Stimulated activated CD4-positive, alpha-beta T cell treated with anti-CD3 and anti-CD28 coated beads, Interleukin-2, amount 100 ng/mL, for 24 hours (primary cell): ENCODE measurements at places on chromosomes 13 and 19.

DNA sequence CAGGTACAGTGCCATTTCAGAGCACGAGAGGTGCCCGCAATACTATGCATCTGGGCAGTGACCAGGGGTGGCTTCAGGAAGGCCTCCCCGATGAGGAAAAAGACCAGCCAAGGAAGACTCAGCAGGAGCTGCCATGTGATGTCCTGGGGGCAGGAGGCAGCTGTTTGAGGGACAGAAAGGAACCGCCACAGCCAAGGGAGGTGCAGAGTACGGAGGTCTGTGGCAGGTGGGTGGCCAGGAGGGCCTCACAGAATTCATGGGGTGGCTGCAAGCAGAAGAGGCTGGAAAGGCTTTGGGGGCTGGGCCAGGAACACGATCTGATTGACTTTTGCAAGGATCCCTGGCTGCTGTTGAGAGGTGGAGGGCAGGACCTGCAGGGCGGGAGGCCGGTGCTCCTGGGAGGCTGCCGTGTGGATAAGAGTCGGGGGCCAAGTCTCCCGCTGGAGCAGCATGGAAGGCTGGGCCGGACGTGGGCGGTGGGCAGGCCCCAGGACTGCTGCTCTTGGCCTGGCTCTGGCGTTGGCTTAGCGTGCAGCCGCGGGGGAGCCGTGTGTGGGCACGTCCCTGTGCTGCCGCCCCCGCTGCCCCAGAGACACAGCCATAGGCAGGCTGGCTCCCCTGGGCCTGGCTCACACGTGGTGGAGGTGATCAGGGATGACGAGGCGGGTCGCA is 29.1 kb downstream of the CEBPA start:
- no peak for DNase-seq

DNA sequence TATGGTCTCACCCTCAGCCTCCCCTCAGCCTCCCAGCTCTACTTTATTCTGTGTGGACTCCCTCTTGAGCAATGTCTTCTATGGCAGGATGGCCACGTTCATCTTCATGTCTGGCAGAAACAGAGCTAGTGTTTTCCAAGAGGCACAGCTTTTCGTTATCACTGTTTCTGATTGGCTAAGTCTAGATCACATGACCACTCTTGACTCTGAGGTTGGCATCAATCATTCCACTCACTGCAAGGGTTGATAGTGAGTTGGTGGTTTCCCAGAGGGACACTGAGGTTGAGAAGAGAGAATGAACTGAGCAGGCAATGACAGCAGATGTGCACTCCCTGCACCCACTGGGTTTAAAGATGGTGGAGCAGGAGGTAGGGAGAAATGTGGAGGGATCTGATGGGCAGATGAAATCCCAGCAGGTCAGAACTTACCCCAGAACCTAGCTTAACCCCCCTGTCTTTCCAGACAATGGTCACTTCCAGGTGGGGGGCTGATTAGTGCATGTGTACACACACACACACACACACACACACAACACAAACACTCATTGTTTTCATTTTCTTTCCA is 26.3 kb upstream of the UQCRFS1 start:
- no peak for DNase-seq

DNA sequence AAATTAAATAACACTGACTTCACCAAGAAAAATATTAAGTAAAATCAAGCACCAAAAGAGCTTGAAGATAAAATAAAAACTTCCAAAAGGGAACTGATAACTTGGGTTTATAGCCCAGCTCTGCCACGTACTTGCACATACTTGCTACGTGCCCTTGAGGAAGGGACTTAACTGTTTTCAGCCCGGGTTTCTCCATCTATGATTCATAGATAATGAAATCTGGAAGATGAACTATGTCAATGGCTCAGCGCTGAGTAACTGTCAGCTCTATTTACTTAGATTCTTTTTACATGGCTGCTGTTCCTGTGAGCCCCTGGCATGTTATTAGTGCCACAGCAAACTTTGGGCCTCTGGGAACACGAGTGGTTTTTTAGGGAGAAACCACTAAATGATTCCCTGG is 9.6 kb upstream of the ZC3H13 start:
- no peak for DNase-seq

DNA sequence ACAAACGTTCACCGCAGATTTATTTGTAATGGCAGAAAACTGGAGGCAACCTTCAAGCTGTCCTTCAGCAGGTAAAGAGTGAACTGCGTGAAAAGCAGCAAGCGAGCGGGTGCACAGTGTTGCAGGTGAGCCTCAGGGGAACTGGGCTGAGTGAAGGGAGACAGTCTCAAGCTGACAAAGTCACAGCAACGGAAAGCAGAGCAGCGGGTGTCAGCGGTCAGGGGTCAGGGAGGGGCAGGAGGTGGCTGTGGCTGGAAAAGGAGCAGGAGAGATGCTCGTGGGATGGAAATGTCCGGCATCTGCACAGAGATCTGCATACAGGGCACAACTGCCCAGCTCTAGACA is 8.5 kb upstream of the RASA3 start:
- no peak for DNase-seq

GRCh38 chr13:112836940-112837339 is 132.1 kb upstream of the MCF2L start:
- no peak for DNase-seq

DNA sequence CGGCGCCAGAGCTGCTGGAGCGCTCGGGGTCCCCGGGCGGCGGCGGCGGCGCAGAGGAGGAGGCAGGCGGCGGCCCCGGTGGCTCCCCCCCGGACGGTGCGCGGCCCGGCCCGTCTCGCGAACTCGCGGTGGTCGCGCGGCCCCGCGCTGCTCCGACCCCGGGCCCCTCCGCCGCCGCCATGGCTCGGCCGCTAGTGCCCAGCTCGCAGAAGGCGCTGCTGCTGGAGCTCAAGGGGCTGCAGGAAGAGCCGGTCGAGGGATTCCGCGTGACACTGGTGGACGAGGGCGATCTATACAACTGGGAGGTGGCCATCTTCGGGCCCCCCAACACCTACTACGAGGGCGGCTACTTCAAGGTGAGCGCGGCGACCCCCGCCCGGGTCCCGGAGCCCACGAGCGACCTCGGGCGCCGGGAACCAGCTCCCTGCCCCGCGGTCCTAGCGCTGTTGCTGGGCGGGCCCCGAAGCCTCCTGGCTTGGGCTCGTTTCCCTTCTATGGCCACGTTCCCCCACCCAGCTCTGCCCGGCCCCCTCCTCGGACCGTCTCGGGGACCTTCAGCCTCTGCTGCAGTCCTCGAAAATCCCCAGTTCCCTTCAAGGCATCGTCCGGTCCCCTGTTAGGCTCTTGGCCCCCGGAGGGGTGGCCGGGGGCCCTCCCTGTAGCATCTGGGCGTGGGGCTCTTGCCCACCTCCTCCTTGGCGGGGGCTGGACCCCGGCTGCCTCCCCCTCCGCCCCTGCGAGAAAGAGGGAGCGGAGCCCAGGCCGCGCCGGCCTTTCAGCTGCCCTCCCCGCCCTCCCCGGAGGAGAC is at the start of gene CDC34:
CDC34 (plus strand) TSS at position 8 of the 808 bp plus-strand sequence; CDS start at position 180, 172 bp downstream.
- peak; percentile 32 for DNase-seq

- DNase-seq, result no peak
Observed at GRCh38 chr13:25046274-25046984, 49.5 kb upstream of the PABPC3 start.
